NCI-H1092 treated with DMSO at 0.1 percent for 48 hours (cell line): ENCODE measurements at places on chromosomes 13 and 19.

- no peak for DNase-seq
These were observed 785.0 kb downstream of the SLITRK5 start for GRCh38 chr13:88456151-88456550.

DNA sequence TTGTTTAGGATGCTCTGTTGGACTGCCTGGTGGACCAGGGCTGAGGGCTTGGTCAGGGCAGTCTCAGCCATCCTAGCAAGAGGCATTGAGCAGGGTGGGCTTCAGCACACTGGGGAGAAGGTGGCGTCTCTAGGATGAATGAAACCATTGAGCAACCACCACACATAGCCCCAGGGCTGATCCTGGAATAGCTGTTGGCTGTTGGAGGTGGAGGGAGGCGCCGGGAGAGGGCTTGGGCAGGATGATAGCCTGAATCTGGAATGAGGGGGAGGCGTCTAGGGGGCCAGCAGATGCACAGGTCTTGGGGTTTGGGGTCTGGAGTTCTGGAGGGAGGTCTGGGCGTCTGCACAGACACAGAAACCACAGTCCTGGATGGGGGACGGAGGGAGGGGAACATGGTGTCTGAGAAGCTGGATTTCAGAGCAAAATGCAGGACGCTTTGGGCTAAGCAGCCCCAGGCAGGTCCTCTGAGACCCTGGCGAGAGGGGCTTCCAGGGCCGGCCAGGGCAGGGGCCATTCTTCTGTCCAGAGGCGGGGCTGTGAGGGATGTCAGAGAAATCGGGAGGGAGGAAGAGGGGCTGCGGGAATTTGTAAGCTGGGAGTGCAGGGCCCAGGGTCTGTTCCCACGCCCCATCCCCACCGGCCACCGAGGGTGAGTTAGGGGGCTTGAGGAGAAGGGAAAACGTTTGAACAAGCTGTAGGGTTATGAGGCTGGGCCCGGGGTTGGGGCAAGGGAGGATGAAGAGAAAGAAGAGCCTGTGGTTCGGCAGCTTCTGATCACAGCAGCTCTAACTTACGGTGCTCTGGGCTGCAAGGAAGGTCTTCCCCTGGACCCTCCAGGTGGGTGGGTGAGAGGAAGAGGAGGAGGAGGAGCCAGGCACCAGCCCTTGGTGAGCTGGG is 5.2 kb downstream of the TRAPPC5 start:
- DNase-seq, result no peak

DNA sequence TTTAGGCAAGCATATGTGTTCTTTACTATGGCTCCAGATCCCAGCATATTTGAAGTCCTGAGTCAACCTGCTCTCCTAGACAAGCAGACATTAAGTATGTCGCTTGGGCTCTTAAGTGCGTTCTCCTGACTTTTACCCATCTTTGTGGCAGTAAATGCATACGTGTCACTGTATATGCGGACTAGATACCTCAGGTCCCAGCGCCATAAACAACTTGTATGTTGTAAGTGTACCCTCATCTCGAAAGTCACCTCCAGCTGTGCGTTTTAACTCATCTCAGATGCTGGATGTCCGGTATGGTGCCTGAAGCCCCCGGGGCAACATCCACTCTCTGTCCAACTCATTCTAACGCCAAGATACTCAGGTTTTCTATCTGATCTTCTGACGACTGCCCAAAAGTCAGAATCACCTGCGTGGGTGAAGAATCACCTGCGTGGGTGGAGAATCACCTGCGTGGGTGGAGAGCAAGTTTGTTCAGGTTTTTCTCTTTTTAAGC is 1.7 kb downstream of the PTOV1 start:
- DNase-seq, result no peak

DNA sequence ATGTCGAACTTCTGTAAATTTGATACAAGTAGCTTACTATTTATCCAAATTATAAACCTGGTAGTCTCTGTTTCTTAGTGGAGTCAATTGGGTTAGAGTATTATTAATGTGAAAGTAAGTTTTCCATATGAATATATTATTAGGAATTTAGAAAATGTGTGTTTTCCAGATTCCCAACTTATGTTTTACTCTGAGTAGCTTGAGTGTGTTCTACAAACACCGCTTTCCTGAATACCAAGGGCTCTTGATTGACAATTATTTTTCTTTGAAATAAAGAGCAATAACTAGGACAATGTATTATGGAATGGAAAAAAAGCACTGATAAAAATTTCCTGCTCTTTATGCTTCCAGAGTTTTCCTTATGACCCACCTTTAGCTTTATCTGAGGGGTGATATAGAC is 233.6 kb downstream of the POSTN start:
- DNase-seq, result no peak

DNA sequence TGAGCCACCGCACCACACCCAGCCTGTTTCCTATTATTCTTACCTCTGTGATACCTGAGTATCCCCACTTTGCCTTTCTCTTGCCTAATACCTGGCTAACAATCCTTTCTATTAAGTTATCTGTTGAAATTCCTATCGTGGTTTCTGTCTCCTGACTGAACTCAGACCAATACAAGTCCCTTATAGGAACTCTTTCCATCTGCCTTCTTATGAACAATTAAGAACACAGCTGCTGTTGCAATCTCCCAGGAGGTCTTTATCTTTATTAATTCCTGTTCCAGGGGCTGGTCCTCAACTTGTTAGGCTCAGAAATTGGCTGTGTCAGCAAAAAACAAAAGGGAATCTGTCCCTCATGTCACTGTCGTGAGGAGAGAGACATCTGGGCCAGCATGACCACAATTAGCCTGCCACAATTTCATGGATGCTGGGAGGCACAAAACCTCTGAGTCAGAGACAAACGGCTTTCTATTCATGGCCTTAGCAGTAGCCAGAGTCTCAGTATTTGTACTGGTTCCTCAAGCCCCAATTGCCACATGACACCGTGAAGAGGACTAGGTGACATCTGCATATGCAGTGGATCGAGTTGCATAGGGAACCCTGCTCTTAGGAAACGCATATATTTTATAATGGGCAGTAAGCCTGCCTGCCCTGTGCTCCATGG is 58.2 kb downstream of the NUFIP1 start:
- DNase-seq, result peak; percentile 28

DNA sequence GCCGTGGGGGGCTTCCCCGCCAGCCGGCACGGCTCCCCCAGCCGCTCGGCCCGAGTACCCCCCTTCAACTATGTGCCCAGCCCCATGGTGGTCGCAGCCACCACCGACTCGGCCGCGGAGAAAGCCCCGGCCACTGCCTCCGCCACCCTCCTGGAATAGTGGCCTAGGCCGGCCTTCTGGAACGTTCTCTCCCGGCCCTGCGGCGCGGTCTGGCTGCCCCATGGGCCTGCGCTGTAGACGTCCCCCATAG is 9.0 kb downstream of the C19orf25 start:
- no peak for DNase-seq

DNA sequence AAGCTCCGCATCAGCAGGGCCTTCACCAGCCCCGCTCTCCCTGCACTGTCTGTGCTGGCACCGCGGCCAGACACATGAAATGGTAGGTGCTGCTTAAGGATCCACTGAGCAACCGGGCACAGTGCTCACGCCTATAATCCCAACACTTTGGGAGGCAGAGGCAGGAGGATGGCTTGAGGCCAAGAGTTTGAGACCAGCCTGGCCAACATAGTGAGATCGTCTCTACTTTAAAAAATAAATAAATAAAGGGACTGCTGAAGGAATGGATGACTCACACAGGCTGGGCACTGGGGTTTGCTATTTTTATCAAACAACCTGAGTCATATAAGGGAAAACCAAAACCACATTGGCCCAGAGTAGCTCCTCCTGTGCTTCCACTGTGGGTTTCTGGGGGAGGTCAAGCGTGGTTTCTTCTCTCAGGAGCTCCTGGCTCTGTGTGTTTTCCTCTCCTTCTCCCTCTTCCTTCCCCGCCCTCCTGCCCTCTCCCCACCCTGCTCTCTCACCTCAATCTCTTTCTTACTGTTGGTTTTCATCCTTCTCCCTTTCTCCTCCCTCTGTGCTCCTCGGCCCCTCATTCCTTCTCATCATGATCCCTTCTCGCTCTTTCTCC is 21.3 kb downstream of the VRK3 start:
- no peak for DNase-seq

- no peak for DNase-seq
These were observed 28.7 kb upstream of the SLC7A10 start for GRCh38 chr19:33254245-33254824.

- DNase-seq, result no peak
These were observed 79.2 kb upstream of the POMP start for GRCh38 chr13:28579736-28580135.

GRCh38 chr13:44093607-44094564 is 214.2 kb downstream of the LACC1 start:
- DNase-seq, result no peak

DNA sequence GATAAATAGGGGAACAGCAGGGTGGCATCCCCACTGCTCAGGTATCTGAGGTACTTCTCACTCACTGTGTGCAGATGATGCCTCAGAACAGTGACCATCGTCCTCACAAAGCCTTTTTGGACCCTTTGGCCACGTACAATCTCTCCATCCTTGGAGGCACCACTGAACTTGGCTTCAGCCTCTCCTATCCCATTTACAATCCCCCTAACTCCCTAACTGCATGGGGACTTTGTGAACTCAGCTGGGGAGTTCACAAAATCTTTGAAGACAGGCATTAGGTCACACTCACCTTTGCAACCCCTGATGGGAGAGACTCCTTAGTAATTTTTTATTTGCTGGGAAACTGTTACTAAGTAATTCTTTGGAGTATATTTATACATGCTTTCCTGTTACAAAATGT is 60.8 kb downstream of the TBC1D4 start:
- DNase-seq, result no peak

DNA sequence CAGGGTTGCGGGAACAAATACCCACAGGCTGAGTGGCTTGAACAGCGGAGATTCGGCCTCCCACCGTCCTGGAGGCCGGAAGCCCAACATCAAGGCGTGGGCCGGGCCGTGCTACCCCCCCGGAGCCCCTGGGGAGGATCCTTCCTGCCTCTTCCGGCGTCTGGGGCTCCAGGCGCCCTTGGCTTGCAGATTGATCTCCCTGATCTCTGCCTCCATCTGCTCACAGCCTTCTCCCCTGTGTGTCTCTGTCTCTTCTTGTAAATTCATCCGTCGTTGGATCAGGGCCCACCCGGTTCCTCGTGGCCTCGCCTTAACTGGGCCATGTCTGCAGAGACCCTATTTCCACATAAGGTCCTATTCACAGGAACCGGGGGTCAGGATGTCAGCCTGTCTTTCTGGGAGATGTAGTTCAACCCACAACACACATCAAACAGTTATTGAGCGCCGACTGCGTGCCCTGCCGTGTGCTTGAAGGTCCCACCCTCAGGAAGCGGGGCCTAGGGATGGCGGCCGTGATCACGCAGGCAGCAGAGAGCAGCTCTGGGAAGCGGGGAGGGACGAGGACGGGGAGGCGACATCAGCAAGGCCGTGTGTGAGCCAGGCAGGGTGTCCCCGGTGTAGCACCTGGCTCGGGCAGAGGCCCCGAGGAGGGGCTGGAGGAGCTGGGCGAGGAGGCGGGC is 21.3 kb downstream of the HCN2 start:
- no peak for DNase-seq

DNA sequence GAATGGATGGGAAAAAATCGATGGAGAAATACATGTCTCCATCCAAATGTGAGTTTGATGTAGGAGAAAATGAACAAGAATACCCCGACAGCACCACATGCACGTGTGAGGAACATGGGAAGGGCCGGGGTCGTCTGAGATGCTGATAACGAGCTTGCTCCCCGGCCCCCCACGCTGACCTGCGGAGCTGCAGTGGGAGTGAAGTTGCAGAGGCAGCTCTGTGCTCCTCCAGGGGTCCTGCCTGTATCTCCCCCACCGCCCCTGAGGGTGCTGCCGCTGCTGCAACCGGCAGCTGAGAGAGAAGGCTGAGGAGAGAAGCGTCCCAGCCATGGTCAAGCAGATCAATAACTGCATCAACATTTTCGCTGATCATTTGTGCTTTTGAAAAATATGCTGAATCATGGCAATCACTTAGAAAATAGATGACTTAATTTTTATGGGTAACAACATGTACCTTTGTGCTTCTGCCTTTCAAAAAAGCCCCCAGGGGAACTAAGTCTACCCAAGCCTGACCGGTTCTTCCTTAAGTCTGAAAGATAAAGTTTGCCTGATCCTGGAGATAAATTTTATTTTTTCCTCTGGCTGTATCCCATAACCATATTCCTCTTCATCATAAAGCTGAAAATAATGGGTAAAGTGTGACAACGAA is 18.2 kb upstream of the NAXD start:
- DNase-seq, result no peak

GRCh38 chr19:46764817-46765291 is 18.6 kb upstream of the STRN4 start:
- DNase-seq, result no peak

GRCh38 chr13:108609353-108609752 is 20.1 kb upstream of the MYO16 start:
- no peak for DNase-seq

- peak; percentile 56 for DNase-seq
These were observed 46.8 kb downstream of the COG3 start for GRCh38 chr13:45511310-45512097.

- no peak for DNase-seq
These were observed 61.1 kb downstream of the SACS start for GRCh38 chr13:23372264-23372906.

GRCh38 chr19:37991841-37992248 is 84.8 kb downstream of the SIPA1L3 start:
- DNase-seq, result no peak

DNA sequence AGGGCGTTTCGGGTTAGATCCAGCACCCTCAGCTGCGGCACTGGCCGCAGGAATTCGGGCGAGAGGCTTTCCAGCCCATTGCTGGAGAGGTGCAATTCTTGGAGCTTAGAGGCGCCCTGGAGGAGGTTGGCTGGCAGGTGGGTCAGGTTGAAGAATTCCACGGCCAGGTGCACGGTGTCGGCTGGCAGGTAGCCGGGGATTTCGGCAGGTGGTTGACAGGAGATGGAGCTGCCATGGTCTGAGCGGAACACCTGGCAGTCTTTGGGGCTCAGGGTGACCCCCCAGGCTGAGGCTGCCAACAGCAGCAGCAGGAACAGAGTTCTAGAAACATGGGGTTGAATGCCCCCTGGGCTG is 1.3 kb downstream of the LRG1 start:
- no peak for DNase-seq

- no peak for DNase-seq
These were observed 1.4 kb upstream of the OR7G3 start for GRCh38 chr19:9128171-9128570.

DNA sequence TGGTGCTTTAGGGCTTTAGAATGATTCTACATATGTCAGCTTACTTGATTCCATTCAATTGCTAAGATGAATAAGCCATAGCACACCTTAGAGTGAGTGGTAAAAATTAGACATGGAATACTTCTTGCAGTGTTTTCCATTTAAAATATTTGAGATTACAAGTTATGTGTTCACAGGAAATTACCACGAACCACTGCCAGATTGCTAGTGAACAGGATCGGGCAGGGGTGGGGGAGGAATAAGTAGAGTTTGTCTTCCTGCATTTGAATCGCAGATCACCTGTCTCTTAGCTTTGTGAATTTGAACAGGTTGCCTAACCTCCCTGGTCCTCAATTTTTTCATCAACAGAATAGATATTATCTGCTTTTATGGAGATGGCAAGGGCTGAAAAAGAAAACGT is 124.6 kb downstream of the GGACT start:
- DNase-seq, result no peak

DNA sequence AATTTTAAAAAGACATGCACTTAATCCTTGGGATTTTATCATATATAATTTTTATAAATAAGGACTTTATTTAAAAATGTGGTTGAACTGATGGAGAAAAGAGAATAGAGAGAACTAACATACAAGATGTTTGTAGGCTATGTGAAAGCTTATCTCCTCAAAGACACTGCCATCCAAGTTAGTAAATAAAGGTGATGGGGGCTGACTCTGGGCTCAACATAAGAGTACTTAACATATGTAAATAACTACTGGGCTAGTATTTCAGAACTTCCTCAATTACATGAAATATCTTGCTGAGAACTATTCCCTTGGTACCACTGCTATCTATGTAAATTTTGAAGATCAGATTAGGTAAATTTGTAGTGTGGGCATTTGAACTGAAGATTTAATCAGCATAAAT is 1017.3 kb upstream of the PCDH20 start:
- DNase-seq, result no peak
